ENCODE measurements at places on chromosomes 13 and 19.

DNA sequence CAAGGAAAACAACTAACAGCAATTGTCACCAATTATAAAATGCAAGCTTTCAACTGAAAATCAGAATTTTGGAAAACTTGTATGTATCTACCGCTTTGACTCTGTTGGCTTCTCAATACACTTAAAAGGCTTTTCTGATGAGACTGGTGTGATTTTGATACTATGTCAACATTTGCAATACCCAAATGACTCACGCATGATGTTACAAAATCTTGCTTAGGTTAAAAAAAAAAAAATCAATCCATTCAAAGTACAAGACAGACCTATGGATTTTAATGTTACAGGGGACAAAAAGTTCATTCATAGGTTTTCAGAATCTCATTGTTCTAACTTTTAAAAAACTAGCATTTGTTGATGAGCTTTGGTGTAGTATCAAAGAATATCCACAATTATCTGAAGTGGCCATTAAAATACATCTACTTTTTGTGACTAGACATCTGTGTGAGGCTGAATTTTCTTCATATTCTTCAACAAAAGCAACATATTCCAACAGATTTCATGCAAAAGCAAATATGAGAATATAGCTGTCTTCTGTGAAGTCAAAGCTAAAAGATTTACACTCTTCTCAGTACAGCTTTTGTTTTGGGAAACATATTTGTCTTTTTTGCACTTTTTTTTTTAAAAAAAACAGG, 10.7 kb downstream of the ELF1 start:
- peak; percentile 70 for DNase-seq

GRCh38 chr19:37127999-37128820, 44.3 kb downstream of the ZNF585A start:
- no peak for DNase-seq

DNA sequence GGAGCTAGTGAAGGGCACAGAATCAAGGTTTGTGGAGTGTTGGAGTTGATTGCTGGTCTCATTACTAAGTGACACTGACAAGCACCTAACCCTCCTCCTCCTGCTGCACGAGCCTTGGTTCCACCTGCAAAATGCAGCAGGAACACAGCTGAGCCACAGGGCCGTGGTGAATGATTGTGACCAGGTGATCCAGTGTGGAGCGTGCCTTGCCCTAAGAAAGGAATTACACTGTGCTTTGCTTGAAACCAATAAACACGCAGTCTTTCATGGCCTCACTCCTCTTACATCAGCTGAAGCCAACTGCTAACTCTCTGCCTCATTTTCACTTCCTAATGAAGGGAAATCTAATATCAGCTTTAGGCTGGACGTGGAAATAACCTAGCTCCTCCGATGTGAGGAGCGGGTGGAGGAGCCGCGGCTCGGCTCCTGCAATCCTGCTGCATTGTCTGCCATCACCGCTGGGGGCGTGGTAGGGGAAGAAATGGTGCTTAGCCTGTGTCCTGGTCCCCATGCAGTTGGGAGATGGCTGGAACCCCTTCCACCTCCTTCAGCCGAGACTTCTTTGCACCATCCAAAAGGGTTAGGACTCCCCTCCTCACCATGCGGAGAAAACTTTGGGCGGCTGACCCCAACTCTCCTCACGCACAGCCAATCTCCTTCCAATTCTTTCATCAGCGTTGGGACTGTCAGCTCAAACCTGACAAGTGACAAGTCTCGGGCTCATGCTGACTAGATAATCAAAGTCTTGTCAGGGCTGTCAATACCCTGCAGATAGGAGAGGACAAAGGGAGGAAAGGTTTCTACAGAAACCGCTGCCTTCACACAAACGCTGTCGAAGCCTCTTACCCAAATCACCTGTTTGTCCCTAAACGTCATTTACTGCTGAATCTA, 427.9 kb downstream of the ZNF536 start:
- peak; percentile 51 for DNase-seq

- DNase-seq: no peak
Observed at GRCh38 chr19:45498411-45499195, at the start of gene PPM1N. Gene PPM1N (plus strand): TSS chr19:45498443. CDS start chr19:45498473, 30 bp downstream.

DNA sequence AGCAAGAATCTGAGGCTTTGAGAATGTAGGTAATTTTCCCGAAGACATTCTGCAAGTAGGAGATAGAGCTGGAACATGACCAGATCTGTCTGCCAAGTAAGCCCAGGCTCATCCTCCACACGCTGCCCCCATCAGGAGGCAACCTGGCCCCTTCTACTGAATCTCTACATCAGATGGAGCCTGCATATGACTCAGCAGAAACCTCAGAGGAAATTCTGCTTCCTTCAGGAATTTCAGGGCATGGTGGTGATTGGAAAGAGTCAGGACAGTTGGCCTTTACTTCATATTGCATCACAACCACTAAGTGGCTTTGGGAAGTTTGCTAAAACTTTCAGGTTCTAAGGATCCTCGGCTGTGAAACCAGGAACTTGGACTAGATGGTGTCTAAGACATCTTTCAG, 85.2 kb downstream of the LRRC63 start:
- DNase-seq: peak; percentile 71

DNA sequence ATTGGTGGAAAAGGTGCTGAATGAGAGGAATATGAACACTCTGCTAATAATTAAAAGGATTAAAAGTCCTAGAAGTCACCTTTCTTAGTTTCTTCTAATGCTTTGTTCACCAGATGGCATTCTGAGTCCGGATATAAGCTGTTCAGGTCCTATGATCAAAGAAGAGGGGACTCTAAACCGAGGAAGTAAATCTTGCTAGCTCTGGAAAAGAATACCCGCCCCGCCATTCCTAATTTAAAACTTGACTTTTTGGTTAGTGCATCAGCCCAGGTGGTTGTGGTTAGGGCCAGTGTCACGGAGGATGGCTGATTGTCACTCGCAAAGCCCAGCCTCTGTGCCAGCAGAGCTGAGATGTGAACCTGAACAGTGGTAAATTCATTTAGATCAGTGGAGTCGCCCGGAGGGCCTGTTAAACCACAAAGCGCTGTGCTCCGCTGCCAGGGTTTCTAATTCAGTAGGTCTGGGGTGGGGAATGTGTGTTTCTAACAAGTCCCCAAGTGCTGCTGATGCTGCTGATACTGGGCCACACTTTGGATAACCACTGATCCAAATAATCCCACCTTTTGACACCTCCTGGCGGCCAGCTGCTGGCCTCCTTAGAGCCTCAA, 425.4 kb downstream of the DCT start:
- DNase-seq: no peak

DNA sequence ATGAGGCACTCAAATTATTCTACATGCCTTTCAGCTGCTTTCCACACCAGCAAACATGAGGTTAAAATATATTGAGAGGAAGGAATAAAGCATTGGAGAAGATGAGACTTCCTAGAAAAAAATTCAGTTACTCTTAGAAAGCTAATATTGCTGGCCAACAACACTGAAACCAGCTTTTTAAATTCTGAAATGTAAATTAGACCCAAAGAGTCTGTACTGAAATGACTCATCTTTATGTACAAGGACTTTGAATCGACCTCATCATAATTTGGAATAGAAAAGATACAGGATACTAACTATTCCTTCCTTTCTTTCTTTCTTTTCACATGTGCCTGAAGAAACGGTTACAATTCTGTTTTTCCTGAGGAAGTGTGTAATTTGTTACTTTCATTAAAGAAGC, 6.5 kb upstream of the HSPH1 start:
- DNase-seq: no peak

DNA sequence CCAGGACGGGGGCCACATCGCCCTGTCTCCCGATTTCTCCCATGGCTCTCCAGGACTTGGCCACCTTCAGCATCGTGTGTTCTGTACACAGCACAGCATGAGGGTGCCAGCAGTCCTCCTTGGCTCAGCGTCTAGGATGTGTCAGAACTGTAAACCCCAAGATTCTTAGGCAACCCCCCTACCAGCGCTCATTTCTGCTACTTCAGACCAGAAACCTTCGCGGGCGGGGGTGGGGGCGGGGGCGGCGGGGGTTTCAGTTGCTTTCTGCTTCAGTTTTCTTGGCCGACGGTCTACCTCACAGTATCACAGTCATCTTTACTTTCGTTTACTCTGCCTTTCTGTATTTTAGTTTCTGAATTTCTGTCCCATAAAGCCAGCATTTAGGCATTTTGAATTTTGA, 82.4 kb downstream of the GGACT start:
- DNase-seq: no peak

- no peak for DNase-seq
Observed at GRCh38 chr19:19530423-19530804, 1.7 kb downstream of the YJEFN3 start.

GRCh38 chr19:4909156-4909896, at the start of gene UHRF1:
Gene UHRF1 (plus strand): TSS chr19:4909501. CDS start chr19:4910886, 1,385 bp downstream.
- DNase-seq: peak; percentile 11

- no peak for DNase-seq
Observed at GRCh38 chr13:60398907-60399589, 2.0 kb downstream of the TDRD3 start.

DNA sequence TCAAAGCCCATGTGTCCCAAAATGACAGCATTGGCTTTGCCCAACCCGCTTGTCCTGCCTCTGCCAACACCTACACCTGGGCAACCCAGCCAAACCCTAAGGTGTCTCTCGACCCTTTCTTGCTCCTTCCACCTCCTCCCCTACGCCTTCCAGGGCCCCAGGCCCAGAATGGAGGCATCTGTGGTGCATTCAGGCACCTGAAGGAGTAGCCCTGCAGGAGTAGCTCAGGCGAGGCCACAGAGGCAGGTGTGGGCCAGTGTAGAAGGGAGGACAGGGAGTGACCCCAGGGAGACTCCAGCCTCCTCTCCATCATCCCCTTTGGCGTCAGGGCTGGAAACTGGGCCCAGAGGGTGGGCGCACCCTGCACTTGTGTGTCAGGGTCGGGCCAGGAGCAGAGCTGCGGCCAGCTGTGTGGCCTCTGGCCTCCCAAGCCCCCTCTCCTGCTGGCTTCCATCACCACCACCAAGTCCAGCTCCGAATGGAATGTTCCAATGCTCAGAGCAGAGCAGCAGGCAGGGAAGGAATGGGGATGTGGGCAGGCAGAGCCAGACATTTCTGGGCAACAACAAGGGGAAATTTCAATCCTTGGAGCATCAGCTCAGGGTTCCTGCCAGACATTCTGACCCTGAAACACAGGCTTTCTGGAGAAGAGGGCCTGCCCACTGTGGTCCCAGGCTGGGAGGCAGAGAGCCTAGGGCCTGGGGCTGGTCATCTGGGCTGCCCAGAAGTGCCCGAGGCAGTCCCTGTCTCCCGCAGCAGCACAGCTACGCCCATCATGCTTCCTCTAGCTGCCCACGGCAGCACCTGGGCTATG, 16.4 kb downstream of the PLEKHF1 start:
- DNase-seq: no peak

DNA sequence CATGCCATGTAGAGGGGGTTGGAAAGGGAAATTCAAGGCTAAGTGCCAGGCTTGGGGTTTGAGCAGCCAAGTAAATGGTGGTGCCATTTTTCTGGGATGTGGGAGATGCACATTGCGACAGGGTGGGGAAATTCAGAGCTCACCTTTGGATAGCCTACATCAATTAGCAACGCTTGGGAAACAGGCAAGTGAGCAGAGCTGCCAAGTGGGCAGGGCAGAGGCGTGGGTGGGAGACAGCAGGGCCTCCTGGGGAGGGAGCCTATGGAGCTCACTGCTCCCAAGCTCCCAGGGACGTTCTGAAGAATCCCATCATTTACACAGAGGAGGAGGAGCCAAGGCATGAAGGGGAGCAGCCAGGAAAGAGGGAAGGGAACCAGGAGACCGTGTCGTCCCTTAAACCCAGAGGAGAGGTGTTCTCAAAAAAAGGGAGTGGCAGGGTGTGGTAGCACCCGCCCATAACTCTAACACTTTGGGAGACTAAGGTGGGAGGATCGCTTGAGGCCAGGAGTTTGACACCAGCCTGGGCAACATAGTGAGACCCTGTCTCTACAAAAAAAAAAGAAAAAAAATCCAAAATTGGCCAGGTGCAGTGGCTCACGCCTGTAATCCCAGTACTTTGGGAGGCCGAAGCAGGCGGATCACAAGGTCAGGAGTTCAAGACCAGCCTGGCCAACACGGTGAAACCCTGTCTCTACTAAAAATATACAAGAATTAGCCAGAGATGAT, 11.5 kb upstream of the CCNE1 start:
- DNase-seq: no peak

DNA sequence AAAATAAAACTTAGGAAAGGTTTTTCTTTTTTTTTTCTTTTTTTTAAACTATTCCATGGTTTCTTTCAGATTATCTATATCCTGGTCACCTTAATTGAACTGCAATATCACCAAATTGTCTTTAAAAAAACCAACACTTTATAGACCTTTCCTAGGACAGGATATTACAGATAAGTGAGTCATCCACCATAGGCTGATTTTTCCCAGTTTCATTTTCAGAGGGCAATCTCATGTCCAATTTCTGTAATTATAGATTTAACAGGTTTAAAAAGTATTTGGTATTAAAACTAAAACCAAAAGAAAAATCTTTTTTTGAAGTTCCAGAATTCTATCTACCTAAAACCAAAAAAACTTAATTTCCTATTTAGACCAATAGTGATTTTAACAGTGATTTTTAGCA, 13.2 kb downstream of the SPART start:
- peak; percentile 65 for DNase-seq

DNA sequence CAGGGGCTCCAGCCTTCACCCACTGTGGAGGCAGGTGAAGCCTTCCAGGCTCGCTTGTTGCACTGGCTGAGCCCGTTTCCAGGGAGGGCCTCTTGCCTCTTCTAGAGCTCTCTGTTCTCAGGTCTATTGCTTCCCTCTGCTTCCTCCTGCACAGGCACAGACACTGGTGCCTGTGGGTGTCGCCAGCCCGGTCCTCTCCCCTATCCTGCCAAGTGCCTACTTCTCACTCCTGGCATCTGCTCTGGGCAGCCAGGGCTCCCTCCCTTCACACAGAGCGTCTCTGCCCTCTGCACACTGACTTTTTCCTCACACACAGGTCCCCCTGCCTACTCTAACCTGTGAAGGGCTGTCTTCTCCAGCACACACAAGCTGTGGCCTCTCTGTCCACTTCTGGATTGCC, 60.3 kb downstream of the SLC7A9 start:
- DNase-seq: no peak

- no peak for DNase-seq
Observed at GRCh38 chr13:41122838-41123237, 9.8 kb downstream of the KBTBD6 start.

GRCh38 chr13:40231311-40231710, 435.1 kb downstream of the FOXO1 start:
- no peak for DNase-seq

- no peak for DNase-seq
Observed at GRCh38 chr19:50500060-50500752, 10.8 kb downstream of the JOSD2 start.

DNA sequence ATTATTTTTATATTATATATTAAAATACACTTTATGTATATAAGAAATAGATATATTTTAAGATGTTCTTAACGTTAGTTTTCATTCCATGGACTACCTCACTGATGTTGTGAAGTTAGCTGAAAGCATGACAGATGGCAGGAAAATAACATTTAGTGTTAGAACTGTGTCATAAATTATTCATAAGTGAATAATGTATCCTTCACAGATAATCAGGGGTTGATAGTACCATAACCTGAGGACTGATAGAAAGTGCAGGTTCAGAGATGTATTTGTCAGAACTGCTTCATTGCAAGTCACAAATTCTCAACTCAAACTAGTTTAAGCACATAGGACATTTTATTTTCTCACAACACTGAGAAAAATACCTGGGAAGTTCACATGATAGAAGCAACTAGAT, 14.6 kb upstream of the DIAPH3 start:
- DNase-seq: no peak

- DNase-seq: peak; percentile 3
Observed at GRCh38 chr19:14830702-14831101, 4.3 kb downstream of the OR7A5 start.

GRCh38 chr13:79870766-79871165, 389.8 kb downstream of the NDFIP2 start:
- no peak for DNase-seq

- DNase-seq: no peak
Observed at GRCh38 chr13:99256283-99256682, 1.9 kb downstream of the GPR18 start.
